NCI-H2081 (cell line): ENCODE measurements at places on chromosomes 5 and 9.

GRCh38 chr5:55004729-55005128 lies 19.3 kb upstream of the GZMK start:
- DNase-seq, result no peak

DNA sequence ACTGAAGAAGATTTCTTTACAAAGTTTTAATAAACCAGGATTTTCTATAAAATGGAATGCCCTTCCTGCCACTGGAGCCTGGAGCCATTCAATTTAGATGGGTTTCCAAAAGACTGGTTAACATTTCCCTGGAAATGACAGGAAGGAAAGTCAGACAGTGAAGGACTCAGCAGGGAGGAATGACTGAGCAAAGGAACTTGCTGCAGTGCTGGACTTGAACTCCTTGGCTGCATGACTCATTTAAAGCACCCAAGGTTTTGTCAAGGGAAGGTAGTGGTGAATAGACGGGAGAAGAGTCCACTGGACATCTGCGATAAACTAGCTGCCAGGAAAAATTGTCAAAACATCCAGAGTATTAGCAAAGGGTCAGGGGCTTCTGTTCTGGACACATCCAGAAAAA lies 163.8 kb upstream of the SLC28A3 start:
- no peak for DNase-seq

DNA sequence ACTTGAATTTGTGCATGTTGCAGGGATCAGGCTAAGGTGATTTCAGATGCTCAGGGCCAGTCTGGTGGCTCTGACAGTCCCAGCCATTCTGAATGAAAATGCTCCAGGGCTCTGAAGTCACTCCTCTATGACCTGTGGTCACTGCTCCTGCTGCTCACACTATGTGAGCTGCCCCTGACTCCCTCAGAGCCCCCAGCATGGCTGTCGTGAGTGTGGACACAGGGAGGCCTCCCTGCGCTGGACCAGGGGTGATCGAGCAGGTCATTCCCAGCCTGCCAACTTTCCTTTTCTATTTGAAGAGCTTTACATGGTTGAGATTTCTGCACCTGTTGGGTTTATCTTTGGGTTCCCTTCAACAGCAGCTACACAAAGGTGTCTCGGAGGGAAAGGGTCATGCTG lies 74.5 kb downstream of the WNK2 start:
- no peak for DNase-seq

GRCh38 chr5:124902097-124902821 lies 155.8 kb upstream of the ZNF608 start:
- peak; percentile 87 for DNase-seq

DNA sequence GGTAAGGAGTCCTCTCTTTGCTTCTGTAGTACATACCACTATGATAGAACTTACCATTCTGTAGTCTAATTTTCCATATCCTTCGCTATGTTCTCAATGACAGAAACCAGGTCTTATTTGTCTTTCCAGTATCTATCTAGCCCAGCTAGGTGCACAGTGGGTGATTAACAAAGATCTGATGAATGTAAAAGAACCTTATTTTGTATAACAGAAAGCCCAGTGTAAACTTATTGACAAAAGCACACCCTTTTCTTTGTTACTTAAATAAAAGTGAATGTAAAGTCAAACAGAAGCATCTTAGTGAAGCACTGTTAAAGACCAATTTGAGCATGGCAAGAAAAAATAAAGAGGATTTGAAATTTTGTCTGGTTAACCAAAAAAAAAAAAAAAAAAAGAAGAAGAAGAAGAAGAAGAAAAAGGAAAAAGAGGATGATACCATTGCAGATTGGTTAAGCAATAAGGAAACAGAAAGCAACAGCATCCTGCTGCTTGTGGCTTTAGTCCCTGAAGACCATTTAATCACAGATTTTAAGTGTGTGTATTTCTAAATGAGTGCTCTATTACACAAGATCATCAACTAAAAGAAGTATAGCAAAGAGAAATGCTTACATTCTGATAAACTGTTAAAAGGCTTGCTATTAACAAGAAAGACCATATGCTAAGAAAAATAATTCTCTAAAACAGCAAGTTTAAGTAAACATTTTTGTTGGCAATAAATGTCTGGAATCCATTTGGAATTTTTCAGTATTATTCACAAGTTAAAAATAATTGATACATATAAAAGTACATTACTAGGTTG lies 21.2 kb downstream of the MEGF9 start:
- DNase-seq, result no peak

GRCh38 chr9:136759436-136760325 lies 1.6 kb upstream of the LCN8 start:
- DNase-seq, result no peak

- no peak for DNase-seq
Measured at GRCh38 chr5:153655201-153655510, 164.7 kb downstream of the GRIA1 start.

DNA sequence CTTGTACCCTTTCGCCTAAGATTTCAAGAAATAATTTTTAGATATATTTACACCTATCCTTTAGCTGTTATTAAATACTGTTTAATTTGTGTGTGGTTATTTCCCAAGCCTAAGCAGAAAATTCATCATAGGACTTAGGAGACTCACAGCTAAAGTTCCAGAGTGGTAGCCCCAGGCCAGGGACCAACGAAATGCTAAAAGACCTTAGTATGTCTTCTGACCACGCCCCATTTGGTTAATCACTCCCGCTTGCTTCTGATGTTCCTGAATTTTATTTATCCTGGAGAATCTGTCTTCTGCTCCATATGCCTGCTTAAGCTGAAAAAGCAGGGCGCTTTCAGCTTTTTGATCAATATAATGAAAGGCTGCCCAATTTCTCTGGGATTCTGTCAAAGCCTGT lies 18.7 kb upstream of the SEMA6A start:
- DNase-seq, result no peak

GRCh38 chr9:98949565-98949964 lies 5.9 kb downstream of the COL15A1 start:
- DNase-seq, result no peak

GRCh38 chr9:75669721-75670120 lies 220.8 kb upstream of the PCSK5 start:
- DNase-seq, result no peak

- no peak for DNase-seq
Measured at GRCh38 chr9:130329061-130329460, 63.5 kb downstream of the HMCN2 start.

- DNase-seq, result no peak
Measured at GRCh38 chr5:81140943-81141342, 92.2 kb upstream of the CKMT2 start.

DNA sequence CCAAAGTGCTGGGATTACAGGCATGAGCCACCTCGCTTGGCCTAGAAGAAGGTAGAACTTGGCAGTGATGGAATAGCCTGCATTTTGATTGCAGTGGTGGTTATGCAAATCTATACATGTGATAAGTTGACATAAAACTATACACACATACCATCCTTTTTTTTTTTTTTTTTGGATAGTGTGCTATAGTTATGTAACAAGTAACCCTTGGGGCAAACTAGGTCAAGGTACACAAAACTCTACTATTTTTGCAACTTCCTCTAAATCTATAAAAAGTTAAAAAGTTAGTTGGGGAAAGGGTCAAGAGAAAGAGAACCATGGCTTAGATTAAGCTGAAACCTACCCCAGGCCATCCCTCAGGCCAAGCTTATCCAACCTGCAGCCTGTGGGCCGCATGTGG lies 11.1 kb downstream of the TRIM14 start:
- no peak for DNase-seq

- no peak for DNase-seq
Measured at GRCh38 chr5:176436656-176437055, 11.5 kb upstream of the FAF2 start.

- no peak for DNase-seq
Measured at GRCh38 chr9:120621941-120622340, 42.0 kb upstream of the CDK5RAP2 start.

DNA sequence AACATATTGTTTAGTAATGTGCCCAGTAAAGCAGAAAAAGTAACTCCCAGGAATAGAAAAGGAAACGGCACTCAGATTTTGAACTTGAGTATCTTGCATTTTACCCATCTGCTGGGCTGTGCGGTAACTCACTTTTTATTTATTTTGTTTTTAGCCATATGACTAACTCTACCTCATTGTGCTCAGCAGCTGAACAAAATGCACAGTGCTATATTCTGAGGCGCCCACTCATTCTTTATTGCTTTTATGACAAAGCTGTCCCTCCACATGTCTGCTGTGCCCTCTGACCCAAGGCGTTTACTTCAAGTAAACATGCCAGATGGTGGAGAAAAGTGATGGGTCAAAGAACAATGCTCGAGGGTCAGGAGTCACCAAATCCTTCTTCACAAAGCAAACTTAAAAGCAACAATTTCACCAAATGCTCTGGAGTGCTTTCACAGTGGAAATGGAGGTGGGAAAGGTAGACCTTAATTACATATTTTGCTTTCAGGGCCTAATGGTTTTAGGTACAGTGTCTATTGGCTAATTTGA lies 215.2 kb upstream of the ELAVL2 start:
- peak; percentile 54 for DNase-seq

- no peak for DNase-seq
Measured at GRCh38 chr9:110104261-110104809, 103.6 kb downstream of the C9orf152 start.

GRCh38 chr5:110735556-110735955 lies 3.3 kb upstream of the SLC25A46 start:
- no peak for DNase-seq

DNA sequence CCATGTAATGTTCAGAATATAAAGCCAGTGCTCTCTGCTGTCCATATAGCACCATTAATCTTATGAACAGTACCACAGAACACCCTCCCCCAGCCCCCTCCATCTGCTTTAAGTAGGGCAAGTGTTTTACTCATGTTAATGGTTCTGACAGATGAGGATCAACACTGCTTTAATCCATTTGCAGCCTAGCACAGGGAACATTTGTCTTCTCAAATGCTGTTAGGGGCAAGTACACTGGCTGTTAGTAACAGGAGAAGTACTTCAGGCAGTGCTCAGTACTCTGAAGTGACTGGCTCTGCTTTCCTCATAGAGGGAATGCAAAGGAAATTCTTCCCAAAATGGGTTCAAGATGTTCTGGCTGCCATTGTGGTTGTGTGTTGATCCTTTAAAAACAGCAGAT lies 202.6 kb downstream of the DCP2 start:
- no peak for DNase-seq

DNA sequence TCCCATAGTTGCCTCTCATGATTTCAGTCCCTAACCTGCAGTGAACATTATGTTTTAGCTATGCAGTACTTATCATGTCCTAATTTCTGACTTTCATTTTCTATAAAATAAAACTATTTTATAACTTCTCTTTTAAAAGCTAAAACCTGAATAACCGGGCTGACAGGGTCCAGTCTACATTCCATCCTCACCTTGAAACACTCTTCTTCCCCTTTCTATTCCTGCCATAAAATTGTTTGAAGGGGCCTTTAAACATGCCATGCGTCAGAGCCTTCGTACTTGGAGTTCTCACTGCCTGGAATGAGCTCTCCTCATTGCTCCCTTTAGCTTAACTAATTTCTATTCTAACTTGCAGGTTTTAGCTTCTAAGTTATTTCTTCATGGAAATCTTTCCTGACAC lies 143.0 kb upstream of the PRLR start:
- no peak for DNase-seq

DNA sequence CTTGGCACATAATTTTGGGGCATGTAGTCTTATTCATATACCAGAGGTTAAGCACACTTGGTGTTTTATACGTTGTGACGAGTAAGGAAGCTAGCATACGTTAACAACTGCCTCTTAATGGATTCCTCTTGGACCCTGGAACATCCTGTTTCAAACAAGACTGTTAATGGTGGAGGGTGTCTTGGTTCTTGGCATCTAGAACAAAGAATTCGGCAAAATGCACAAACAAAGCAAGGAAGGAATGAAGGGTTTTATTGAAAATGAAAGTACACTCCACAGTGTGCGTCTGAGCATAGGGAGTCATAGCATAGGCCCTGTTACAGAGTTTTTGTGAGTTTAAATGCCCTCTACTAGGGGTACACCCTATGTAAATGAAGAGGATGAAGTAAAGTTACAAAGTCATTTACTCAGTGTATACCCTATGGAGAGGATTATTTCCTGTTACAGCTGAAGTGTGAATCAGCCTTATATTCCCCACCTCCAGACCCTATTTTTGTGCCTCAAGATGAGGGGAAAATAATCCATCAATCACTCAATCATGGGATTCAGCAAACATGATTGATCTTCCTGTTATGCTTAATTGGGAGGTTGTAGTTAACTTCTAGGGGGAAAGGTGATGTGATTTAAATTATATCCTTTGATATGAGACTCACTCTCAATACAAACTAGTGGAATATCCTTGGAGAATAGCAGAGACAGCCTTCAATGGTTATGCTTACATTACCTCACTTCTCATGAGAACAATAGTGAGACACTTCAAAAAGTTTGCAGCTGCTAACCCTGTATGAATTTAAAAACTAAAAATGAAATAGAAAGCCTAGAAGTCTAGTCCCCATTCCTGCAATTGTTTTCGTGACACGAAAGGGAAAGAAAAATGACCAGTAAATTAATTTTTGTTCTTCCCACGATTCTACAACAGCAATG lies 84.9 kb upstream of the MYO10 start:
- no peak for DNase-seq

- DNase-seq, result no peak
Measured at GRCh38 chr5:176773408-176774035, 36.8 kb upstream of the UNC5A start.

DNA sequence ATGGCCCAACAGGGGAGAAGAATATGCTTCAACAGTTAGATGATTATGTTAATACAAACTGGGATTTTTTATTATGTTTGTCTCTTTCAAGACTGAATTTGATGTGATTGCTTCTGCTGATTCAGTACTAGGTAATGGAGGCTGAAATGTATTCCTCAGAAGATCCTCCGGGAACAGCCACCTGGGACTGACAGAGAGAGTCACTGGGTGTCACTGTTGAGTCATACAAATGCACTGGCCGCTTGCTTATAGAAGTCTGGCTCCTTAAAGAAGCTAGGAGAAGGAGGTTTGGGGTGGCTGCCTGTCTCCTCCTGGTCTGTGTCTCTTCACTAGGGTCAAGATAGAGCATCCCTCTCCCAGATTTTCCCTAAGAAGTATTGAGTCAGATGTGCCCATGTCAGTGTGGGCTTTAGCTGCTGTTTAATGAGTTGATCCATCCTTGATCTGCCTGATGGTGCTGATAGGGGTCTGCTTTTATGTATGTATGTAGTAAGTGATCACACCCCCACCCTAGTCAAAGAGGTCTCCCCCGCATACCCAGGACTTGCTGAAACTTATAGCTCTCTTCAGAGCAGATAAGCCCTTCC lies 773.4 kb downstream of the BRINP1 start:
- peak; percentile 74 for DNase-seq

DNA sequence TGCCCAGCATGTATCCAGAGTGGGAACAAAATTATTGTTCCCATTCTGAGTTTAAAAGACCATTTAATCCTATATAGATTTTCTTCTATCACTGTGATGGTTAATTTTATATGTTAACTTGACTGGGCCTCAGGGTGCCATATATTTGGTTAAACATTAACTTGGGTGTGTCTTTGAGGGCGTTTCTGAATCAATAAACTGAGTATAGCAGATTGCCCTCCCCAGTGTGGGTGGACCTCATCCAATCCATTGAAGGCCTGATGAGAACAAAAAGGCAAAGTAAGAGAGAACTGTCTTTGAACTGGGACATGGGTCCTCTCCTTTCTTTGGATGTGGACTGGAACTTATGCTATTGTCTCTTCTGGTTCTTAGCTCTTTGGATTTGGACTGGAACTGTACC lies 17.3 kb downstream of the RIOK2 start:
- DNase-seq, result no peak
